ENCODE measurements at places on chromosomes 13 and 19.

GRCh38 chr19:18437491-18438330 lies at the start of gene ISYNA1:
Gene ISYNA1 (minus strand): TSS chr19:18438133. CDS start chr19:18437979, 154 bp downstream.
- DNase-seq = no peak

DNA sequence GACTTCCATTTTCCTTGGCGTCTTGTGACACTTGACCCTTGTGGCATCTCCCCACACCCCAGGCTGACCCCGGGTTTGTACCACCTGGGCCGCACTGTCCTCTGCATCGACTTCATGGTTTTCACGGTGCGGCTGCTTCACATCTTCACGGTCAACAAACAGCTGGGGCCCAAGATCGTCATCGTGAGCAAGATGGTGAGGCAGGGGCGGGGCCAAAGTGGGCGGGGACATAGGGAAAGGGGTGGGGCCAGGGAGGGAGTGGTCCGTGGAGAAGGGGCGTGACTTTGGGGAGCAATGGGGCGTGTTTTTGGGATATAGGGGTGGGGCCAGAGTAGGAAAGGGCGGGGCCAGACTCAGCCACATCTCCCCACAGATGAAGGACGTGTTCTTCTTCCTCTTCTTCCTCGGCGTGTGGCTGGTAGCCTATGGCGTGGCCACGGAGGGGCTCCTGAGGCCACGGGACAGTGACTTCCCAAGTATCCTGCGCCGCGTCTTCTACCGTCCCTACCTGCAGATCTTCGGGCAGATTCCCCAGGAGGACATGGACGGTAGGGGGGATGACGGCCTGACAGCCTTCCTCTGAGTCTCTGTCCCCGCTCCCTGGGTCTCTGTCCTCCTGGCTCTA lies 42.8 kb downstream of the TRPM4 start:
- peak; percentile 27 for DNase-seq

GRCh38 chr13:33380487-33381079 lies 95.0 kb upstream of the STARD13 start:
- DNase-seq = no peak

DNA sequence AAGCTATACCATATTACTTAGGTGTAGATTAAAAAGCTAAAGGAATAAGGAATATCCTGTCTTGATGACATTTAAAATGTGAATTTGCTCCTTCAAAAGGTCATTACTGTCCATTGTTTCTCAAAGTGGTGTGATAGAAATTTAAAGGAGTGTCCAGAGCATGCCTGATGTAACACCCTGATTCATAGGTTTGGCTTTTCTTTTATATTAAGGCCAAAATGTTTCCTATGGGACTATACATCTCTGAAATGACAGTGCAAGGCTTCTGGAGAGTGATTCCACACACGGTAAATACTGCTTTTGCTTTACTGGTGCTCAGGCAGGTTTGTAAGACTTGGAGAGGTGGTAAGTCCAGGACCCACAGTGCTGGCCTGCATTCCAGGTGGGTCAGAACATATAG lies 289.9 kb downstream of the RFC3 start:
- DNase-seq = no peak

GRCh38 chr19:5578097-5578846 lies 10.5 kb upstream of the TINCR start:
- DNase-seq = peak; percentile 37

DNA sequence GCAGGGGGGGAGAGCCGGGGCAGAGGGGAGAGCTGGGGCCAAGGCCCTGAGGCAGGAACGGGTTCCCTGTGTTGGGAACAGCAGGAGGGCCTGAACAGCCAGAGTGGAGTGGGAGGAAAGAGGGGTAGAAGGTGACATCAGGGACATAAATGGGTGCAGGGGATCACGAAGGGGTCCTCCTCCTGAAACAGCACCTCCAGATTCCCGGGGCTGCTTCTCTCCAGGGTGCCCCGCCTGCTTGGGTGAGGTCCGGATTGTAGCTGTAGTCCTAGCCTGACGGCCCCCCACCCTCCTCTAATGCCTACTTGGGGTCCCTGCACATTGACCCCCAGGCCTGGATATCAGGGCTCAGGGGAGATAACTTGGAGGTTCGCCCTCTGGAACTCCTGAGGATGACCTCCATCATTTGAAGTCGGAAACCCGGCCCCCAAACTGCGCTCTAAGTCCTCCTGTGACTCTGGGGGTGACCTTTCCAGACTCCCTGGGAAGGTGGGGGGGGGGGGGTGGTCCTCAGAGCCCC lies 473 bp upstream of the SCN1B start:
- DNase-seq = no peak

- no peak for DNase-seq
Observed at GRCh38 chr13:83168590-83168989, 713.7 kb downstream of the SLITRK1 start.

GRCh38 chr19:54319049-54319448 lies 6.1 kb upstream of the LILRA5 start:
- DNase-seq = no peak

- DNase-seq = no peak
Observed at GRCh38 chr13:57633950-57634838, 2.6 kb downstream of the PCDH17 start.

DNA sequence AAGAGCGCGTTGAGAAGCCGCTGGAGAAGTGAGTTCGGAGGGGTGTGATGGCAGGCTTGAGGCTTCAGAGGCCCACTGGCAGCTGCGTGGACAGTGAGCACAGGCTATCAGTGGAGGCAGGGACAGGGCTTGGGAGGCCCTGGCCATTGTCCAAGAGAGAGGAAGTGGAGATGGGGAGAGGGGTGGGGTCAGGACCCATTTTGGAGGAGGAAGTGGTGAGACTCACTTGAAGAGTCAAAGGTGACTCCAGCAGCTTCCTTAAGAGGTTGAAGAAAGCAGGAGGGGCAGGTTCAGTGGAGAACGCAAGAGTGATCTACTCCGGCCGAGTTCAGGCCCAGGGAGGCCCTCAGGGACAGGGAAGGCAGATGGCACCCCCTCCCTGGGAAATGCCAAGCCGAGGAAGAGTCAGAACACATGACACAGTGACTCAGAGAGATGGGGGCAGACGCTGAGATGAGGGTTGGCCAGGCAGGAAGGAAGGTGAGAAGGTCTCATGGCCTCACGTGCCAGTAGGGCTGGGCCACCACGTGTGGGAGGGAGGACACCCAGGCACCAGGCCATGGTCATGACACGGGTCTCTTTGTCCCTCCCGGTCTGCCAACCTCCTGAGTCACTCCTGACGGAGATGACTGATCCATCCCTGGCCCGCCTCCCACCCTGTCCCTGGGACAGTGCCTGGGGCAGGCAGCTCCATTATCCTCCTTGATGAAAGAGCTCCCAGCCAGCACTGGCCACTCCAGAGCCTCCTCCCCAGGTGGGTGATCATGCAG lies 10.1 kb upstream of the CD22 start:
- DNase-seq = no peak

- DNase-seq = no peak
Observed at GRCh38 chr13:113851826-113852535, 11.9 kb downstream of the GAS6 start.

- DNase-seq = no peak
Observed at GRCh38 chr13:30905932-30906383, at the start of gene MEDAG. Gene MEDAG (plus strand): TSS chr13:30906271. CDS start chr13:30906516, 245 bp downstream.

DNA sequence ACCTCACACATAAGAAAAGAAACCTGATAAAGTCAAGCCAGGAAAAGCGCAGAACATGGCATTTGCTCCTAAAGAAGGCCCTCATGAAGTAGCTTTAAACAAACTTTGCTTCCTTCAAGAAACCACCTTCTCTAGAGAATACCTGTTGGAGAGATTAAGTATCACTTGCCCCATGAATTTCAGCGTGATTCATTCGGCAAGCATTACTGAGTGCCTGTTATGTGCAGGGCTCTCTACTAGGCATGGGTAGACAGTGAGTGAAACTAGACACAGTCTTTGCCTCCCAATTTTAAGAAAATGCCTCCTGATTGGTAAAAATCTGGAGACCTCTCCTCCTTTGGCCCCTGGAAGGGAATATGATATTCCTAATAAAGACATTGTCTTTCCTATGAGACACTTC lies 475.8 kb upstream of the NBEA start:
- DNase-seq = no peak

DNA sequence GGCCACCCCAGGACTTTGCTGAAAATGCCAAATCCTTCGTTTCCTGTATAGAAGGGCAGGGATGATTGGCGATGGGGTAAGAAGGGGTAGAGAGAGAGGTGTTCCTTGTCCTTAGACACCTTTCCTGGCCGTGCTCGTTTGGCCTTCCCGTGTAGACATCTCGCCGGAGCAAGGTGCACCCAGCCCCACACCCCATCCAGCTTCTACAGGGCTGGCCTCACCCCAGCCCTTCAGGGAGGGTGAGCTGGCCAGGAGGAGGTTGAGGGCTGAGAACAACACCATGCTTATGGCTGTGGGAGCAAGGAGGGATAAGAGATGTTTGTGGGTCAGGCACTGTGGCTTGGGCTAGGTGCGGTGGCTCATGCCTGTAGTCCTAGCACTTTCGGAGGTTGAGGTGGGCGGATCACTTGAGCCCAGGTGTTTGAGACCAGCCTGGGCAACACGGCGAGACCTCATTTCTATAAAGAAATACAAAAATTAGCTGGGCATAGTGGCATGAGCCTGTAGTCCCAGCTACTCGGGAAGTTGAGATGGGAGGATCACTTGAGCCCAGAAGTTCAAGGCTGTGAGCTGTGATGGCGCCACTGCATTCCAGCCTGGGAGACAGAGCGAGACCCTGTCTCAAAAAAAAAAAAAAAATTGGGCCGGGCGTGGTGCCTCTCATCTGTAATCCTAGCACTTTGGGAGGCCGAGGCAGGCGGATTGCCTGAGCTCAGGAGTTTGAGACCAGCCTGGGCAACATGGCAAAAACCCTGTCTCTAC lies 15.5 kb downstream of the SMARCA4 start:
- DNase-seq = no peak

GRCh38 chr13:32284927-32285632 lies 30.1 kb downstream of the ZAR1L start:
- no peak for DNase-seq

DNA sequence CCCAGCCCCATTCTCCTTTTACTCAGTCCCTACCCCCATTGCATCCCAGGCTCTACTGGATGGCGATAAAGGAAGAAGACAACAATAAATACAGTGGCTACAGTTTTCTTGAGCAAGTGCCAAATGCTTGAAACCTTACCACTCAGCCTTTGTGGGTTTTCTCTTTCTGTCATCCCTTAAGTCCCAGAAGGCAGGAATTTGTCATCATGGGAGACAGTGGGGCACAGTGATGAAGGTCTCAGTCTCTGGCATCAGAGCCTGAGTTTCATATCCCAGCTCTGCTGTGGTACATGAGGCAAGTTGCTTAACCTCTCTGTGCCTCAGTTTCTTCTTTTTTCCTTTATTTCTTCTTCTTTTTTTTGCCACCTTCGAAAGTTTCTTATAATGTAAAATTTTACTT lies 5.1 kb upstream of the COMP start:
- DNase-seq = no peak

DNA sequence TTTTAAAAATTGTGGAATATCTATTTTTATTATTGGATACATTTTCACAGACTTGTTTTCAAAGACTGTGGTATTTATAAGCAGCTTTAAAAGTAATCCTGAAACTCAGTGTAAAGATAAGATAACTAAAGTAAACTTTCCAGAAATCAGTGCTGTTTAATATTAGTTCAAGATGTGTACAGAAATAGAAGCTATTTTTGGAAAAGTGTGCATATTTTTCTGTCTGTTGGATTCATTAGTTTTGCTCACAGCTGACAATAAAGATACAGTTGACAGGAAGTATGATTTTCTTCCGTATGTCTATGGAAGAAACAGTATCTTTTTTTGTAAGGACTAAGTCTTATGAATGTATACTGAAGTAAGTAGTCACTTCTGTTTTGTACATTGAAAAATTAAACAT lies 85.9 kb downstream of the GJA3 start:
- DNase-seq = no peak

- no peak for DNase-seq
Observed at GRCh38 chr13:36888645-36889044, 31.4 kb downstream of the SMAD9 start.

DNA sequence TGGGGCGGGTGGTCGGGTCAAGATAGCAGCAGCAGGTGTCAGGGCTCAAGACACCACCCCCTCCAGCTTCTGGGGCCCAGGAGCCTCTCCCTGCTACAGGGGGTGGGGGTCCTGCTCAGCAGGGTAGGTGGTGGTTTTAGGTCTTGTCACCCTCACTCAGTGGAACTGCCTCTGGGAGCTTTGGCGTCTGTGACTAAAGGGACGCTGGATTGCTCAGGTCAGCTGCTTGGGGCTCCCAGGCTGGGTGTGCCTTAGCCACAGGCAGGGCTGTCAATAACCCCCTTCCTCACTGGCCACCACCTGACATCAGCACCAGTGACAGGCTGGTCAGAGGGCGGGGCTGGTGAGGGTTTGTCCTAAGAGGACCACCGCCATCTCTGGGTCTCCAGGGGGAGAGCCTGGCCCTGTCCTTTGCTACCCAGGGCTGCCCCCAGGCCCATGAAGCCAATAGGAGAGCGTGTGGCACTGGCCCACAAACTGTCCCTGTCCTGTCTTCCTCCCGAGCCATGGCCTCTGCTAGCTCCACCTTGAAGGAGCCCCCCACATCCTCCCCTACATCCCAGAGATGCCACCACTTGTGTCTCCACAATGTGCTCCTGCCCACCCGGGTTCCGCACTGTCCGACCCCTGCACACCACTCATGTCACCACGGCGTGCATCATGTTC lies 36.4 kb downstream of the MAU2 start:
- DNase-seq = no peak

DNA sequence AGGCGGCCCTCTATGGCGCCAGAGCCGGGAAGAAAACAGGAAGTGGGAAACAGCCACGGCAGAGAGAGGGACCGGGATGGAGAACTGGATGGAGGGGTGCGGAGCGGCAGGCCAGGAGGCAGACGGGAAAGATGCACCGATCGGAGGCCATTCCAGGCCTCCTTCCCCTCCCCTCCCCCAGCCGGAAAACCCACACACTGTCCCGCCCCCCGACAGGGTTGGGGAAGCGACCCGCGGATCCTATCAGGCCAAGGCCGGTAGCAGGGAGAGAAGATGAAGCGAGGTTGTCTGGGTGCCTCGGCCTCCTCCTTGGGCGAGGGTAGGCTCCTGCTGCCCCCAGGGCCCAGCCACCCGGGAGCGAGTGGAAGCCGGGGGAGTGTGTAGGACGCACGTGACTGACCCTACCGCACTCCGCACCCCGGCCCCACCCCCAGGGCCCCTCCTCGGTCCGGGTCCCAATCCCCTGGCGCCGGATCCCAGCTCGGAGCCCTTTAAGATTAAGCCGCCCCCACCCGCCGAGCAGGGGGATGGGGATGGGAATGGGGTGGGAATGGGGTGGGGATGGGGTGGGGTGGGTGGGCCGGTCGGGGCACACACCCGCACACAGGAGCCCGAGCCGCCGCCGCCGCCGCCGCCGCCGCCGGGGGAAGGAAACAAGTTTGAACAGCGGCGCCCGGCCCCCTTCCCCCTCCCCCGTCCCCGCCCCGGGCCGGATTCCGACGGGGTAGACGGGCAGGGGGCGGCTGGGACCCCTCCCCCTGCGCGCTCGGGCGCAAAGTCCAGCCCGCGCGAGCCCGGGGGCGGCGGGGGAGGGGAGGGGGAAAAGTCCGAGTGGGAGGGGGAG lies 1.5 kb downstream of the ERF start:
- no peak for DNase-seq

DNA sequence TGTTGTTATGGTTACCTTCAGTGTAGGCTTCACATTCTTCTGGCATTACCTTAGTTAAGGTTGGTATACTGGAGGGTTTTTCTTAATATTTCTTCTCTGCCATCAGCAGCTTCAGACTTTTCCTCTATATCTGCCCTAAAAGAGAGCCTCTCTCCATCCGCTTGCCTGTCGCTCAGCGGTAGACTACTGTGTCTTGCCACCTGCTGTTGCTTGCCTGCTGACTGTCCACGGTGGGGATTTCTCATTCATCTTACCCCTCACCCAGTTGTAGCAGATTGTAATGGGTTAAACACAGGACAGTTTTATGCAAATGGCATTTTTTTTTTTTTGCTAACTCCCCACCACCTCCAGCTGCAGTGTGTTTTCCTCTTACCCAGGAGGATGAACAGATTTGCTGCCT lies 577.2 kb downstream of the SLITRK5 start:
- no peak for DNase-seq

GRCh38 chr13:32902874-32903273 lies 113.3 kb upstream of the KL start:
- no peak for DNase-seq

All from activated CD8-positive, alpha-beta memory T cell treated with anti-CD3 and anti-CD28 coated beads for 48 hours (primary cell).